ENCODE measurements at places on chromosomes 4 and X.

DNA sequence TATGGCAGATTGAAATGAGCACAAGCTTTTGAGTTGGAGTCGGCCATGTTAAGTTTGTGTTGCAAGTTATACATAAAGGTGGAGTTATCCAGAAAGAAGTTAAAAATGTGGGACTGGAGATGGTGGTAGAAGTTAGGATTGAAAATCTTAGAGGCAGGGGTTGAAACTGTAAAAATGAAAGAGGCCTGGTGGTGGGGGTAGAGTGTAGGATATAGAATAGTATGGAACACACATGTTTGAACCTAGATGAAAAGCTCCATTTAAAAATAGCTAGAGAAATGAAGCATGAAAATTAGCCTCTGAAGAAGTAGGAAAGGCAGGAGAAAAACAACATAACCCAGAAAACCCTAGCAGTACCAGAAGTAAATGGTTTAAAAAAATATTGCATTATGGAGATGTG lies 131.8 kb upstream of the ENPEP start:
- no peak for DNase-seq

DNA sequence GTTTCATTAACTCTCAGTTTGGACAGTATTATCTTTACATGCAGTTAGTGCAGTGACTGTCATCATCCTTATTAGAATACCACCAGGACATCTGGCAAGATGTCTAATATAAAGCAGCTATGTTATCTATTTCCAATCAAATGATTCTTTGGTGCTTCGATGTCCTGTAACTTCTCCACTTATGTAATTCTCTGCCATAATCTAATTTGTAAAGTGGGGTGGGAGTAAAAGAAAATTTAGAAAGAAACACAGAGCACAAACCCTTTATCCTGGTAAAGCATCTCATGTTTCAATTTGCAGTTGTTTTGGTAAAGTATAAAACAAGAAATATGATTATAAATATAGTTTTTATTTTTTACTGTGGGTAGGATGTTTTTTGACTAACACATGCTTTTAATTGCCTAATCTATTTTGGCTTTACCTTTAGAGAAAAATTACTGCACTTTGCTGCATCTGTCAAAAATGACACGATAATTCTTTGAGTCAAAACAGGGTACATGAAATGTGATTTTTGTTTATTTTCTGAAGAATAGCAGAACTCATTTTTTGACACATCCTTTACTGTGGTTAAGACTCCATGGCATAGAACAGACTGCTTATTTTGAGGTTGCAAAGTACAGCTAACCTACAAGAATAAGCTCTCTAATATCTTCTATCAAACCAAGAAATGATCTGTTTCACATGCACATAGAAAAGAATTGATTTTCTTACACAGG lies 382.9 kb downstream of the RPA4 start:
- DNase-seq = no peak

GRCh38 chr4:61555789-61556188 lies 355.7 kb downstream of the ADGRL3 start:
- DNase-seq = no peak

DNA sequence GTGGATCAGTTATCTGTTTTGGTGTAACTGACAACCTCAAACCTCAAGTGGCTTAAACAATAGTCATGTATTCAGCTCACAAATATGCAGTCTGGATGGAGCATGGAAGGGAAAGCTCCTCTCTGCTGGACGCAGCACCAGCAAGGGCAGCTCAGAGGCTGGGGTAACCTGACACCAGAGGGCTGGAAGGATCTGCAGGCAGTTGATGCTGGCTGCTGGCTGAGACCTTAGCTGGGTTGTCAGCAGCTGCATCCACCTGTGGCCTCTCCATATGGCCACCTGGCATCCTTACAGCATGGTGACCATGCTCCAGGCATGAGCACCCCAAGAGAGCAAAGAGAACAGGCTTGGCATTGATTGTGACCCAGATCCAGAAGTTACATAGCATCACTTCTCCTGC lies 46.7 kb downstream of the ENPP6 start:
- no peak for DNase-seq

DNA sequence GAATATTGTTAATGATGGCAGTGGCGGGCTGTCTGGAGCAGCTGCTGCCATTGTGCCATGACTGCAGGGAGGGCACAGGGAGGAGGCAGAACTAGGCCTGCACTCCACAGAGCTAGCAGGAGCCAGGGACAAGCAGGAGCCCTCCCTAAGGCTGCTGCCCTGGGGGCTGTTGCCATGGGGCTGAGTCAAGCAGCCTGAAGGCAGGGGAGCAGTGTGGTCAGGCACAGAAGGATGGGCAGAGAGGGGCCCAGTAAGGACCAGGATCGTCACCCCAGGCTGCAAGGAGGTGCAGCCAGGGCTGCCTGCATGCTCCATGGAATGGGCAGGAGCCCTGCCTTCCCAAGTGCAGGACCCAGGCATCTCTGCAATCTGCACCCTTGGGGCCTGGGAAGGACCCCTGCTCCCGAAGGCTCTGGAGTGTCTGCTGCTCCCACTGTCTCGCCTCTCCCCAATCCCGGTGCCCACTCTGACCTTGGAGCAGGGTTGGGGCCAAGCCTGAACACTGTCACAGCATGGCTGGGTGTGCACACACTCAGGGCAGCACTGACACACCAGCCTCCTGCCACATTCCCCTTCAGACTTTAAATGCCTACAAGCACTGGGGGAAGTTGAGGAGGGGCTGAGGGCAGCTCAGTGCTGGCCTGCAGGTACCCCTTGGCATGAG lies 98.3 kb upstream of the GALNTL6 start:
- no peak for DNase-seq

- no peak for DNase-seq
Observed at GRCh38 chr4:186228514-186228894, 1.2 kb downstream of the KLKB1 start.

GRCh38 chr4:97912156-97912555 lies 231.1 kb downstream of the STPG2 start:
- no peak for DNase-seq

DNA sequence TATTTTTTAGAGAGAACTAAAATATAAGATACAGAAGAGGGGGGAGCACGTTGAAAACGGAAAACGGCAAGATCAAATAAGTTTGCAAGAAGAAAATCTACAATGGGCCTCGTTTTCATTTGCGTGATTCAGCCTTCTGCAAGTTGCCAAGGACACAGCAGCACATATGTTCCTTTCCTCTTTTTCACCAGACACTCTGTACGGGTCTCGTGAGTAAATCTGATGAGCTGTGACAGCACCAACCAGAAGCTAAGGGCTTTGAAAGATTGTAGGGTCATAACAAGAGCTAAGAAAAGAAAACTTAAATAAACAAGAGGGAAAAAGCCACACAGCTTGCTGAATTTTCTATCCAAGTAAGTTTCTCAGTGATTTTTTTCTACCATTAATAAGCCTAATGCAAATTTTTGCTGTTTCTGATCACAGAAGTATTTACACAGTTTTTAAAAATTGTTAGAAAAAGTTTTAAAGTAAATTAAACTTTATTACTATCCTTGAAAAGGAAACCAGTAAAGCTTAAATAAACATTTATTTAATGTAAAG lies 63.4 kb downstream of the SCML2 start:
- DNase-seq = no peak

DNA sequence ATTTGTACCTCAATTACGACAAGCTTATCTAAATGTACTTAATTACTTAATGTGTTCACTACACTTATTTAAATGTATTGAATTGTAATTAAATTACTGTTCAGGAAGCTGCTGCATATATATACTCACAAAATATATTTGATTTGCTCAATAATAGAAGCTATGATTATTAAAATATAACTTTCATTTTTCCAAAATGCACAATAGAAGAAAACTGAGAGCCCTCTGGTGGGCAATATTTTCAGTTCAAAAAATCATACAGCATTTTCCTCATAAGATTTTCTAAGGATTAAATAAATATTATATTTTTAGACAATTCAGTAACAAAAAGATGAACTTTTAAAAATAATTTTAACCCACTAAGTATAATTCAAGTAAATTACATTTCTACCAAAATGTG lies 217.3 kb downstream of the DKK2 start:
- no peak for DNase-seq

DNA sequence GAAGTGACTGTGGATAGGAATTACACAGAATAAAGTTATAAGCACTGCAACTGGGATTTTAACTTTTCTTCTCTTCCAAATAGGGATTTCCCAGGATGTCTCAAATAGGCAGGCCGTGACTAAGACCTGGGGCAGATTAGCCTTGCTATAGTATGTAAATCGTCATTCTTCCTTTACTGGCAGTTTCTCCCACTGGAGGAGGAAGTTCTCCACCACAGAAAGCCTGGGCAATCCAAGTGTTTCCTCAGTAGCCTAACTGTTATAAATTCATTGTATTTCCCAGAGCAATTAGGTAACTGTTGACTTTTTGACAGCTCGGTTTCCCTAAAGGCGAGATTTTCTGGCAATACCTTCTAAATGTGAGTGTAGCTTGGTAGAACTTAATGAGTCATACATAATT lies at the start of gene TNIP3:
TNIP3 (minus strand) TSS at position 31 of the 400 bp plus-strand sequence. CDS start 196 bp downstream, outside the sequence.
- no peak for DNase-seq

Measured in esophagus squamous epithelium (tissue), 5 donors.